ENCODE measurements at places on chromosomes 4 and X. TPM values are rescaled to one million over a fixed set of nuclear protein-coding genes. Genes with fewer than 3 reads are reported as not detected.

The DBET gene
- not detected for total RNA-seq

The SHROOM4 gene
- 16.0 TPM for total RNA-seq

GRCh38 chr4:85867271-85867670 lies 392.3 kb downstream of the ARHGAP24 start:
- no peaks in the 10 kb centered on the region for H3K27me3 ChIP-seq
- H3K27ac ChIP-seq, result peak overlapping the region; percentile 79
- DNase-seq, result no peak
- H3K4me3 ChIP-seq, result no peak overlapping the region
- no peaks in the 10 kb centered on the region for H3K36me3 ChIP-seq
- peaks cover 19% of the 10 kb centered on the region for H3K4me1 ChIP-seq

- no peaks in the 10 kb centered on the region for H3K36me3 ChIP-seq
- no peak overlapping the region for H3K4me3 ChIP-seq
- no peaks in the 10 kb centered on the region for H3K27me3 ChIP-seq
- H3K4me1 ChIP-seq, result peaks cover 5% of the 10 kb centered on the region
- no peak for DNase-seq
- no peak overlapping the region for H3K27ac ChIP-seq
These were observed 78.7 kb upstream of the DCLK2 start for GRCh38 chr4:149999485-150000074.

DNA sequence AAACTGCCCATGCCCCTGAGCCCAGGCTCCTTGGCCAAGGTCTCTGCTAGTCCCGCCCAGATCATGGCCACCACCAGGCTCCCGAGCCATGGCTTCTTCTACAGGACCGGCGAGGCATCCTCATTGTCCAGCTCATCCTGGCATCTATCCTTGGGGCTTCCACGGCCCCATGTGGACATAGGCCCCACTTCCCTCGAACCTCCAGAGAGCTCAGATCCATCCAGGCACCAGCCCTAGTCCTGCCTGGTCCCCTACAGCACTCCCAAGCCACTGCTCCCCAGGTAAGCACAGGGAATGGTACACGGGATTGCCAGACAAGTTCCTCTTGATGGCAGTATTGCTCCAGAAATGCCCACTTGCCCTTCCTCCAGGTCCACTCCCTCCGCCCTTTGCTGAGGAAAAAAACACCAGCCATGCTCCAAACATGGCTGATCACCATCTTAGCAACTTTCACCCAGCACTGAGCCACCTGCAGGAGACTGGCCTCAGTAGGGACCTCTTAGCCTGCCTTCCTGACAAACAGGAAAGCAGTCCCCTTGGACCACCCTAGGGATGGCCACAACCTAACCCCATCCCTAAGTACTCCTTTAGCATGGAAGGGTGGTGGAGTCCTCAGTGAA lies 272.1 kb upstream of the AGTR2 start:
- DNase-seq, result no peak
- no peak overlapping the region for H3K4me3 ChIP-seq
- H3K4me1 ChIP-seq, result no peaks in the 10 kb centered on the region
- H3K27ac ChIP-seq, result no peak overlapping the region
- no peaks in the 10 kb centered on the region for H3K27me3 ChIP-seq

DNA sequence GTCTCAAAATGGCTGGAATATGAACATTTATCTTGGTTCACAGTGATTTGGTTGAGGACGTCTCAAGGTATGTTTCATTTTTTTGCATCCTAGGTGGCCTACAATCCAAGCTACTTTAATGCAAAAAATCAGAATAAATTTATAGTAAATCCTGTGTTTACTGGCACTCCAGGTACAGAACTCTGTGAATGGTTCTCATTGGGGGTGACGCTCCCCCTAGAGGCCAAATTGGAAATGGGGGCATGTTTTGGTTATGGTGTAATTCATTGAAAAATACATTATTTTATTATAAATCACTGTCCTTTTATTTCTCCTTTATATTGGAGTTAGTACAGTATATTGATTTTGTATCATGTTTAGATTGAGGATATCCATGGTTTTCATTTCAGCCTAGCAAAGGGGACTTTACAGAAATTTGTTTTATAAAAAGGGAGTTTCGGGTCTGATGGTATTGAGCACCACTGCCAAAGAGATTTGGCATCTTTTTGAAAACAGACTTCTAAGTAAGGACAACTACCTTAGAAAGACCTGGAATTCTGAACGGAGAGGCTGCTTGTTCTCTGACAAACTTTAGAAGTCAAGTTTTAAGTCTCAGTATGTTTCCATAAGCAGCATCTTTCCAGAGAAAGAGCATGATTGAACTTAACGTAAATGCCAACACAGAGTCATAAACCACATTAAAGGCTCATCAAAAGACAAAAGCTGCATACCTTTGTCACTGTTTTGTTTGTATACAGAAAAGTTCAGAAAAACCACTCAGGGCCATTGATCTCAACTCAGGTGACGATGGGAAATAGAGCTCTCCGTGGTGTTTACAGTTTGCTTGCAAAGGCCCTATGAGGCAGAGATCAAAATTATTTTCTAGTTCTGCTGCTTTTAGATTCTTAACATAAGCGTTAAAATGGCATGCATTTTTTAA lies 19.4 kb downstream of the MTM1 start:
- no peak overlapping the region for H3K4me3 ChIP-seq
- H3K4me1 ChIP-seq, result no peaks in the 10 kb centered on the region
- H3K36me3 ChIP-seq, result no peaks in the 10 kb centered on the region
- no peak for DNase-seq
- no peak overlapping the region for H3K27ac ChIP-seq

GRCh38 chr4:100557306-100557705 lies 39.5 kb upstream of the EMCN start:
- DNase-seq, result no peak
- no peak overlapping the region for H3K27ac ChIP-seq
- no peaks in the 10 kb centered on the region for H3K36me3 ChIP-seq
- H3K4me3 ChIP-seq, result no peak overlapping the region

GRCh38 chrX:18649498-18649951 lies 22.4 kb downstream of the RS1 start:
- H3K4me3 ChIP-seq, result no peak overlapping the region
- no peak for DNase-seq
- no peak overlapping the region for H3K27ac ChIP-seq
